ENCODE measurements at places on chromosomes 1 and 21.

DNA sequence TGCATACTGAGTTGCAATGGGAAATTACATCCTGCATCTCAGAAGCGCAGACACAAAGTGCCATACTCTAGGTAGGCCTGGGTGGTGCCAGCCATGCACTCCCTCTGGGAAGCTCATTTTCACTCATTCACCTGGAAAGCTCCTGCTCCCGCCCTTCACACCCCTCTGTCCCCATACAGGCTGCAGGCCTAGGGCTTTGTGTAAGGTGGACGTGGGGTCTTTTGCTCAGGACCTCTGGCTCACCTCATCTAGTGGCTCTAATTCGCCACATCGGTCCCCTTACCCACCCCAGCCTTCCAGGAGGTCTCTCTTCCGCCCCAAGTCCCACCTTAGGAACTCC lies 751 bp downstream of the MRPS15 start:
- DNase-seq: no peak

- no peak for DNase-seq
Observed at GRCh38 chr1:180204231-180204630, 25.8 kb upstream of the LHX4 start.

GRCh38 chr1:10916311-10916710 lies 96.1 kb upstream of the TARDBP start:
- DNase-seq: no peak

- no peak for DNase-seq
Observed at GRCh38 chr1:161274874-161275273, 16.3 kb downstream of the PCP4L1 start.

DNA sequence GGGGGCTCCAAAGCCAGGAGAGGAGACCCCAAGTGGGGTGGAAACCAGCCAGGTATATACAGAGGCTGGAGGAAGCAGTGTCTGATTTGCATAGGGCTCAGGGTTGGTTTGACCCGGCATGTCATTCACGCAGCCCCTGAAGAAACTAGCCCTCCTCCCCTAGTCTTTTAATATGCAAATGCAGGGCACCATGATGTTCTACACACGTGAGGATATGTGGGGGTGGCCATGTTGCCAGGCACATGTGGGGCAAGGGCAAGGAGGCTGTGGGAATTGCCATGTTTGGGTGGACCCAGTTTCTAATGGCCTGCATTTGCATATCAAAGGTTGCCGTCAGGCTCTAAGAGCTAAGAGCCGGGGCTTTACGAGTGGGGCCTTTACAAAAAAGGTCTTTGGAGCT lies 12.0 kb upstream of the RHOU start:
- no peak for DNase-seq

DNA sequence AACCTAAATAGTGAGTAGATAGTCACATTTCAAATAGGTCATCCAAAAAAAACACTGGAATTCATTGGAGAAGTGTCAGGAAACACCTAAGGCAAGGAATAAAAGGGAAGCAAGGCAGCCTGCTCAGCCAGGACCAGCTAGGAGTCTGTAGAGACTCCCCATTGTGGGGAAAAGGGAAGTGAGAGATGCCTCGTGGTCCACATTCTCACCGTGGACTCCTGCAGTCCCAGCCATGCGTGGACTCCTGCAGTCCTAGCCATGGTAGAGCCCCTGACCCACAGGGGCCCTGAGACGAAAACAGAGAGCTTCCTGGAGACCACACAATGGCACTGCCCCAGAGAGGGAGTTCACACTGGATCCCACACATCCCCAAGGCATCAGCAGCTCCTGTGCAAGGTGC lies 97.5 kb downstream of the LRIG2 start:
- DNase-seq: no peak

- DNase-seq: no peak
Observed at GRCh38 chr1:70115315-70115714, 90.1 kb downstream of the LRRC40 start.

DNA sequence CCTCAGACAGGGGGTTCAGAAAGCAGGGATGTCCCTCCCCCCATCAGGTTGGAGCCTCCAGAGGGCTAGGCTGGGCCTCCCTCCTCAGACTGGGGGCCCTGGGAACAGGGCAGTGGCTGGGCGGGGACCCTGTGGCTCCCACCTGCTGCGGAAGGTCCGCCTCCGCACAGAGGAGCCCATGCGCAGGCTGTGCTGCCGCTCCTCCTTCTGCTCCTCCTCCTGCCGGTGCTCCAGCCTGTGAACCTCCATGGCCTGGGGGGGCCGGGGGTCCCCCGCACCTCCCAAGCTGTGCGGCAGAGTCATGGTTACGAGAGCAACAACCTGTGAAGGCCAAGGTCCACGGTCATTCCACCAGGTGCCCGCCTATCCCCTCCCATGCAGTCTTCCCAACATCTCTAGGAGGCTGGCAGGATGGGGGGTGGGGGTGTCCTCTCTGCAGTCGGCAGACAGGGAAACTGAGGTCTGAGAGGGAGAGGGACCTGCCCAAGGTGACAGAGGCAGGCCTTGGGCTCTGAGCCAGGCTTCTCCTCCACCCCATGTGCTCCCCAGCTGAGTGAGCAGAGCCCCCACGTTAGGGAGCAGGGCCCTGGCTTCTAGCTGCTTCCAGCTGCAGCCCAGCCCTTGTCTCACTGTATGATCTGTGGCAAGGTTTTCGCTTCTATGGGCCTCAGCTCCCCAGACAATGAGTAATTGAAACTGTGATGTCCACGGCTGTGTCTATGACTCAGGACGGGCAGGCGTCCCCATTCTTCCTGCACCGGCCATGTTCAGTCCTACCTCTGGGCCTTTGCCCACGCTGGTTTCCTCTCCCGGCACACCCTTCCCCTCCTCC lies 3.4 kb downstream of the MYOM3 start:
- DNase-seq: no peak

DNA sequence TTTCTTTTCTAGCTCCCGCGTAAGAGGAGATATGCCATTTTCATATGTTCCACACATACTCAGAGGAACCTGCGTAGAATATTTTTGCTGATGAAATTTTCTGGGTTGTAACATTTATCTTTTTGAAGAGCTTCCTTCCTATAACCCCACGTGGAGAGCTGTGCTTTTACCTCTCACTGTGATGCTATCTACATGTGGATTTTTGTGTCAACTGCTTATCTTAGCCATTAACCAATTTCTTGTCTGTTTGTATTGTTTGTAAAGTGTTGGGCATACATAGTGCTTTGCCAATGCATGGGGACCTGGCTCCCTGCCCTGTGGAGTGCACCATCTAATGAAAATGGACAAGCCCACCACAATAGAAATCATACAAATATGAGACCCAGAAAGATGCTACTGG lies 266.1 kb downstream of the TNR start:
- no peak for DNase-seq

DNA sequence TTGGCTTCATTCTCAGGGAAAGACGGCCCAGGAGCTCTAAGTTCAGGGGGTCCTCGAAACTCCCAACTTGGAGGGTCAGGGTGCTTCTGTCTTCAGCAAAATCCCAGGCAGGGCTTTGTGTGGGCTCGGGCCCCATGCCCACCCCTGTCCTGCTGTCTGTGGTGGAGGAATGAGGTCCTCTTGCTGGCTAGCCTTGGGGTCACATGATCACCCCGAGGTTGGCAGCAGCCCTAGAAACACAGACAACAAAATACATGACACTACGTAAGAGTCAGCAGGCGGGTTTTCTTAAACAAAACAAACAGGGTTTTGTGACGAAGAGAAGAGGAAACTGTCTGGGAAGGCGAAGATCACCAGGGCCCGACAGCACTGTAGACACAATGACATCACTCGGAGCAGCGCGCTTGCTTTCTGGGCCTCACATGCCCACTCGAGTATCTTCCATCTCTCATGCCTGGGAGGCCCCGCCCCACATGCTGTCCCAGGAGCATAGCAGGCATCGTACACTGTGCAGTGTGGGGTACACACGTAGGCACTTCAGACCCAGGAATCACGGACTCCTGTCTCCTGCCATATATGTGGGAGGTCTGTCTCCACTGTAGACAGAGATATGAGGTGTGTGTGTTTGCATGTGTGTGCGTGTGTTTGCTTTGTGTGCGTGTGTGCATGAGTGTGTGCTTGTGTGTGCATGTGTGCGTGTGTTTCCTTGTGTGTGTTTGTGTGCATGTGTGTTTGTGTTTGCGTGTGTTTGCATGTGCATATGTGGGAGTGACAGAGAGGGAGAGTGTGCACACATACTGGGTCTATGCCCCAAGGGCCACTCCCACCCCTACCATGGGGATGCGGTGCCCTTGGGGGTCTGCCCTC lies 94.7 kb downstream of the SIK1 start:
- DNase-seq: no peak

DNA sequence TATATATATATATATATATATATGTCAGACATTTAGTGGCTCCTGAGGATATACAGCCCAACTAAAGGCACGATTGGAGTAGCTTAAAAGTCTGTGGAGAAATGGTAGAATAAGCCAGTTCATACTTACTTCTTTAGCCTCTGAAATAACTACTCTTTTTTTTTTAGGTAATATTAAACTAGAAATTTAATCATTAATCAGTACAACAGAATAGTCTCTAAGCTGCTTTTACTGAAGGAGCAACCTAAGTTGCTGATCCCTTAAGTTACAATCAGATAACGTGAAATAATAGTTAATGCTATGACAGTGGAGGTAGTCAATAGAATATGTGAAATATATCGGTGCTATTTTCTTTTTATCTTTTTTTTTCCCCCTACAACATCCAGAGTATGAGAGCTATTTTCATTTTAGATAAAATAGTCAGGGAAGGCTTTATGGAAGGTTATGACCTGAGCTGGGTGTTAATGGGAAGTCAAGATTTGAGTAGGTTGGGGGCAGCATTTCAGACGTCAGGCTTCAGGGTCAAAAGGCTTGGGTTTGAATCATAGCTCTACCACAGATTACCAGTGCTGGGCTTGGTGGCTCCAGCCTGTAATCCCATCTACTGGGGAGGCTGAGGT lies 15.6 kb downstream of the ZMPSTE24 start:
- DNase-seq: no peak

DNA sequence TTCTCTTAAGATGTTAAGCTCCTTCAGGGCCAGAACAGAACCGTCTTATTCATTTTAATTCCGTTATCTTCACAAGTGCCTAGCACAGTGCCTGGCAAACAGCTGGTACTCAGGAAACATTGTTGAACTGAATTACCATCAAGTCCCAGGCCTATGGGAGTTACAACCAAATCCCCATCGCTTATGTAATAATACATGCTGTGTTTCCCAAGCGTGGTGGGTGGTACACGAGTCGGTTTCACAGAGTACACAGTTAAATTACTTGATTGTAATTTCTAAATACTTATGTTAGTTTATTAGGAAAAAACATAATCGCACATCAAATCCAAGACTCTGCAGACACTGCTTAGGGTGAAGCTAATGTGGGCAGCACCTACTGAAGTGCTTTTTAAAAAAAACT lies 1.0 kb downstream of the ANGEL2 start:
- no peak for DNase-seq

DNA sequence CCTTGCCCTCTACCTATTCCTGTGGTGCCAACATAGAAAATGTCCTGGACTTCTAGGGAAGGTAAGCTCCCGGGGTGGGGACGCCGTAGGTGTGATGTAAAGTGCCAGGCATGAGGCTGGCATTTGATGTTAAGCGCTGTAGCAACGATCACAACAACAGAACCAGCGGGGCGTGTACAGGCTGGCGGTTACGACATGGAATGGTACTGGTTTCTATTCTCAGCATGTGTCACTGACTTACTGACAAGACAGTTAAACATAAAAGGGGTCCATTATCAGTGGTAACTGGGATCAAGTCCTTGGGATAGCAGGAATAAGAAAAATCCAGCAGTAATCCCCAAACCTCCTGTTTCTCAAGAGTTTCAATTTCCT lies 58.9 kb downstream of the TGFBR3 start:
- no peak for DNase-seq

- DNase-seq: no peak
Observed at GRCh38 chr1:197683895-197684553, 91.3 kb downstream of the DENND1B start.

DNA sequence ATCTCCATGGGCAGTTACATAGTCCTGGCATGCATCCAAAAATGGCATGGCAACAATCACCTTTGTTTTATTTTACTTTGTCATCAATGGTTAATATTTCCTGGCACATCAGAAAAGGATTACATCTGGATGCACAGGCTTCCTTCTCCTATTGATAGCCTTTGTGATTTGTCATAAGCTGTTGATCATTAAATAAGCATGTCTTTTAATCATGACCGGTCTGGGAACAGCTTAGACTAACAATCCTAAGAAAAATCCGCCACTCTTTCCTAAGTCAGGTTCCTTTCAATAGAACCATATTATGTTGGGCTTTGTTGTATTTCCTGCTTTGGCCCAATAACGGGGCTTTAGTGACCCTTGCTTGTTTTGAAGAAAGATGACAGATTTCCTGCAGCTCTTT lies 330.6 kb downstream of the DUSP10 start:
- DNase-seq: no peak

- no peak for DNase-seq
Observed at GRCh38 chr1:157400766-157401165, 151.5 kb downstream of the FCRL5 start.

- no peak for DNase-seq
Observed at GRCh38 chr1:22636927-22637326, 499 bp downstream of the C1QA start.

DNA sequence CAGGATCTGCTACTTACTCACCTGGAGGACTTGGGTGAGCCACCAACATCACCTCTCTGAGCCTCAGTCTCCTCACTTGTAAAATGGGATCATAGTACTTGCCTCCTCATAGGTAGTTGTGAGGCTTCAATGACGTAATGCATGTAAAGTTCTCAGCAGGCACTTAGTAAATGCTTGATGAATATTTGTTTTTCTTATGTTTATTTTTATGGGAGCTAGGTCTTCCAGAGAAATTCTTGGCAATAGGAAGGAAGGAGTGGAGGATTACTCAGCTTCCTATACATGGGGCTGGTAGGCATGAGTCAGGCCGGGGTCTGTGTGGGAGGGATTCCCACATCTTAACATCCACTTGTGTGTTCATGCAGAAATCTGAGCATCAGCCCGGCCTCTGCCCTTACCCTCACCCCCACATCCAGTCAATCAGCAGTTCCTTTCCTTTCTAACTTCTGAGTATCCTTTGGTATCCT lies 95.4 kb upstream of the USP24 start:
- DNase-seq: no peak

GRCh38 chr21:42622284-42622683 lies 31.1 kb upstream of the PDE9A start:
- DNase-seq: no peak

DNA sequence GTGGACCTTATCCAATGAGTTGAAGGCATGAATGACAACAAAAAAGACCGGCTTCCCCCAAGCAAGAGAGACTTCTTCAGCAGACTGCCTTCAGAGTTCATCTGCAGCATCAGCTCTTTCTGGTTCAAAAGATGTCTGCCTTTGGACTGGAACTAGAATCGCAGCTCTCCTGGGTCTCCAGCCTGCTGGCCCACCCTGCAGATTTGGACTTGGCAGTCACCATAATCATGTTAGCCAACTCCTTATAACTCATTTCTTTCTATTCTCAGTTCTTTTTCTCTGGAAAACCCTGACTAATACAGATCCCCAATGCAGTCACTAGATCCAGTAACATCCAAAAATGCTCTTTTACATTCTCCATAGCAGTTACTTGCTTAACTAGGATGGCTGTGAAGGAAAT lies 89.2 kb upstream of the MARK1 start:
- no peak for DNase-seq

DNA sequence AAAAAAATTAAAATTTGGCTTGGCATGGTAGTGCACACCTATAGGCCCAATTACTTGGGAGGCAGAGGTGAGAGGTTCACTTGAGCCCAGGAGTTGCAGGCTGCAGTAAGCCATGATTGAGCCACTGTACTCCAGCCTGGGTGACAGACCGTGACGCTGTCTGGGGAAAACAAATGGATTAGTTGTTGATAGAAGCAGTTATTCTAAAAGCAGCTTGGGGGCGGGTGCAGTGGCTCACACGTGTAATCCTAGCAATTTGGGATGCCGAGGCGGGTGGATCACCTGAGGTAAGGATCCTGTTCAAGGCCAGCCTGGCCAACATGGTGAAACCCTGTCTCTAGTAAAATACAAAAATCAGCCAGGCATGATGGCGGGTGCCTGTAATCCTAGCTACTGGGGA lies 40.3 kb downstream of the KIF1B start:
- DNase-seq: no peak

Measured in stimulated activated CD4-positive, alpha-beta T cell treated with anti-CD3 and anti-CD28 coated beads, Interleukin-12 subunit alpha, Interleukin-12 subunit beta, amount 100 ng/mL, for 48 hours (primary cell).